Upper lobe of left lung (tissue), 6 donors: ENCODE measurements at places on chromosomes 6 and 20.
A peak's percentile ranks its signal among the peaks of the same experiment; 100 is the strongest.

DNA sequence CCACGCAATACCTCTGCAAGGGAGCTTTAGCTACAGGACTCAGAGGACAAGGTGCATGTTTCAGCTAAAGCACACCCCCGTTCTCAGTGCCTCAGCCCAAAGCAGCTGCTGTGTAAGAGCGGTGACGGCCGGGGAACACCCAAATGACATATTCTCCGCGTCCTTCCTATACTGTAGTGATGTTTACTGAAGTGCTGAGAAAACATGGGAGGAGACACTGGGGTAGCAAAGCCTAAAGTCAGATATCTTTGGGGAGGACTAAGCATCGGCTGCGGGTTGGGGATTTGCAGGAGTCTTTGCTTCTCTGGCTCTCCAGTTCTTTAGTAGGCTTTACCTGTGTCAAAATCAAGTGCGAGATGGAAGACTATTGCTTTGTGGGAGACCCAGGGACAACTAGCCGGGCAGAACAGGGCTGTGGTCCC lies 1.7 kb downstream of the SLC22A23 start:
- no peaks in the 10 kb centered on the region for H3K36me3 ChIP-seq
- DNase-seq, result no peak
- peak overlapping the region; percentile 60 for H3K27ac ChIP-seq
- peak overlapping the region; percentile 51 for H3K4me3 ChIP-seq
- H3K4me1 ChIP-seq, result peaks cover 11% of the 10 kb centered on the region

DNA sequence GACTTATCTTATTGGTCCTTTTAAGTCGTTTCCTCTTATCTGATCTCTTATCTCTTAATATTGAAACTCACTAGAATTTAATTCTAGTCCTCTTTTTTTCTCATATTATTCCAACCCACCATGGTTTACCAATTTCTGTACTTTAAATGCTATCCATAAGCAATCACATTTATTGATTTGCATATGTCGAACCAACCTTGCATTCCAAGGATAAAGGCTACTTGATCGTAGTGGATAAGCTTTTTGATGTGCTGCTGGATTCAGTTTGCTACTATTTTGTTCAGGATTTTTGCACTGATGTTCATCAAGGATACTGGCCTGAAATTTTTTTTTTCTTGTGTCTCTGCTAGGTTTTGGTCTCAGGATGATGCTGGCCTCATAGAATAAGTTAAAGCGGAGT lies 7.7 kb downstream of the DEFB125 start:
- no peaks in the 10 kb centered on the region for H3K27me3 ChIP-seq
- DNase-seq, result no peak
- H3K4me1 ChIP-seq, result no peaks in the 10 kb centered on the region
- no peaks in the 10 kb centered on the region for H3K36me3 ChIP-seq
- H3K4me3 ChIP-seq, result no peak overlapping the region
- H3K27ac ChIP-seq, result no peak overlapping the region

GRCh38 chr20:20405623-20406022 lies 37.7 kb downstream of the INSM1 start:
- H3K27ac ChIP-seq, result no peak overlapping the region
- no peaks in the 10 kb centered on the region for H3K27me3 ChIP-seq
- H3K4me1 ChIP-seq, result no peaks in the 10 kb centered on the region
- no peaks in the 10 kb centered on the region for H3K36me3 ChIP-seq
- no peak overlapping the region for H3K4me3 ChIP-seq

DNA sequence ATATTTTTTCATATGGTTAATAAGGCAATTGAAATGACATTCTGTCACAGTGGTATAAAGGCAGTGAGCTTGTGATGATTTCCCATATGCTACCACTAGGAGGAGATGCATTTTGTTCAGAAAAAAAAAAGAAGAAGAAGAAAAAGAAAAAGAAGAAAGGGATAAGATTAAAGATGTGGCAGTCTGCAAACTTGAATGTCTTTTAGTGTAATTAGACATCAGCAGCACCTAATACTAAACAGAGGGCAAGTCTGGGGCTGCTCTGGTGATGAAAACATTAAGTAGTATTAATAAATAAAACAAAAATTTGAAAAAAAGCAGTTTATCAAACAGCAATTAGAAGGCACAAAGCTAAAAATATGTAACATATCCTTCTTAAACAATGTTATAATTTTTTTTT lies 95.4 kb upstream of the DEFB112 start:
- H3K4me3 ChIP-seq, result no peak overlapping the region
- H3K27ac ChIP-seq, result no peak overlapping the region
- H3K36me3 ChIP-seq, result no peaks in the 10 kb centered on the region
- H3K27me3 ChIP-seq, result no peaks in the 10 kb centered on the region

- H3K4me1 ChIP-seq, result no peaks in the 10 kb centered on the region
- no peak for DNase-seq
- no peaks in the 10 kb centered on the region for H3K36me3 ChIP-seq
- no peaks in the 10 kb centered on the region for H3K27me3 ChIP-seq
- no peak overlapping the region for H3K27ac ChIP-seq
These were observed 201.9 kb upstream of the JAG1 start for GRCh38 chr20:10875653-10876052.

GRCh38 chr20:34473262-34473883 lies 42.8 kb upstream of the DYNLRB1 start:
- no peak overlapping the region for H3K27ac ChIP-seq
- no peak overlapping the region for H3K4me3 ChIP-seq
- H3K27me3 ChIP-seq, result no peaks in the 10 kb centered on the region
- H3K4me1 ChIP-seq, result peaks cover 7% of the 10 kb centered on the region
- no peak for DNase-seq
- peaks cover 6% of the 10 kb centered on the region for H3K36me3 ChIP-seq
